PC-9 (cell line): ENCODE measurements at places on chromosomes 11 and 22. TPM values are rescaled to one million over a fixed set of nuclear protein-coding genes. Genes with fewer than 3 reads are reported as not detected.

Gene PLCB3
- total RNA-seq: 73.2 and 79.6 TPM in 2 replicates

Gene MRPL16
- total RNA-seq: 64.7 and 82.0 TPM in 2 replicates

Gene SHISAL1
- total RNA-seq: 0.94 and 1.2 TPM in 2 replicates

DNA sequence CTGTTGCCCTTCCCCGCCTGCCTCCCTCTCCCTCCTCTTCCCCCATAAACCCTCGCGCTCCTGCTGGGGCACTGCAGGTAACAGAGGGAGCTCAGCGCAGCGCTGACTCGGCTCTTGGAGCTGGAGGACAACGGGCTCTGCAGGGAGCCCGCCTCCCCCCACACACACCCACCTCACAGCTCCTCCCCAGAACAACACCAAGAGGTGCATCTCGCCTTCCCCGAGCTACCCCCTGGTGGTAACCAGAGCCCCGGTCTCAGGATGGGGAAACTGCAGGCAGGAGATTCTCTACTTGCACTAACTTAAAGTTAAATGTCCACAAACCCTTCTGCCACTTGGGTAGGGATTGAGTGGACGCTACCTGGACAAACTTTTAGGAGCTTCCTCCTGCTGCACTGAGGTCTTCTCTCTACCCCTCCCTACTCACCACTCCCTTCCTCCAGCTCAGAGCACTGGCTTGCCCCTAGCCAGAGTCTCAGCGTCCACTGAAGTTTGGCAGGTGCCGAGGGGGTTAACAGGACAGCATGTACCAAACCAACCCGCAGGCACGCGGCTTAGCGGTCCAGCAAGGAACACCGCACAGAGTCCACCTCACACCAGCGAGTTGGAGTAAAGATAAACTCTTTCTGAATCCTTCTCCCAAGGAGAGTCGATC is 4.0 kb upstream of the SCN4B start:
- DNase-seq: no peak

- DNase-seq: no peak
Measured at GRCh38 chr11:111946499-111946898, 9.4 kb downstream of the DIXDC1 start.

- DNase-seq: peak; percentile 100
Measured at GRCh38 chr11:34274712-34275398, 83.0 kb downstream of the ABTB2 start.

GRCh38 chr22:25666308-25666707 is 75.7 kb upstream of the MYO18B start:
- DNase-seq: no peak
